Pancreas (tissue), 10 donors: ENCODE measurements at places on chromosomes 7 and 10. TPM values are rescaled to one million over a fixed set of nuclear protein-coding genes. Genes with fewer than 3 reads are reported as not detected.

The MEOX2 gene
- polyA plus RNA-seq, result 1.3 TPM

The C10orf95 gene
- polyA plus RNA-seq, result 1.2 TPM

The SMURF1 gene
- polyA plus RNA-seq, result 14.7 TPM

The NCF1 gene
- polyA plus RNA-seq, result 0.99 TPM

The CHST3 gene
- 3.3 TPM for polyA plus RNA-seq

The TRPV6 gene
- polyA plus RNA-seq, result 239 TPM
